Skin of body (tissue), 3 donors: ENCODE measurements at places on chromosomes 3 and 15. TPM values are rescaled to one million over a fixed set of nuclear protein-coding genes. Genes with fewer than 3 reads are reported as not detected.

- DNase-seq = peak; percentile 38
Measured at GRCh38 chr3:48694610-48695392, 9.1 kb upstream of the NCKIPSD start.

DNA sequence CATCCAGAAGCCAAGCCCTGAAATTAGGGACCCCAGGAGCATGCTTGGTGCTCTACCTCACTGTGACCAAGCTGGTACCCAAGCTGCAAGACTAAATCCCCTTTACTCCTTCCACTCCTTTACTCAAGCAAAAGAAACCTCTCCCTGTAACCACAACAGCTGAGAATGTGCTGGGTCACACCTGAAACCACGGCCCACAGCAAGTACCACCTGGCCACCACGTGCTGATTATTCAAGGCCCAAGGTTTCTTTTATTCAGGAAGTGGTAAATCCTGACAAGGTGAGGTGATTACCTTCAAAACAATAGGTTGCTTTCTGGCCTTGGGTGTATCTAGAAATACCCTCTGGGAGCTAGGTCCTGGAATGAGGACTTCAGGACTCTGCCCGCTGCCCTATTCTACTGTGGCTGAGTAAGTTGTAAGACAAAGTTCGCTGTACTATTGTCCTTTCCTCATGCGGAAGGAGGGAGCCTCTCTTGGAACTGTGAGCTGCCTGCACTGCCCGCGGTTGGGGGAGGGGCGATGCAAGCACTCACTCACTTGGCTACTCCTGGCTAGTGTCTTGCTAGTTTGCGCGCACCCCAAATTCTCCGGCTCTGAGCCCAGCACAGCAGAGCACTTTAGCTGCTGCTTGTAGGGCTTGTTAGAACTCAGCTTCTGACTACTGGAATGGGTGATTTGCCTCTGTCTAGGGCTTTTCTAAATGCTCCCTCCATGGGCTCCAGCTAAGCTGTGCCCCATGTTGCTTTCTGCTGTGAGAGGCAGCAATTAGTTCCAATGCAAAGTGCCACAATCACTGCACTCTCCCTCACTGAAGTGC is 487.1 kb upstream of the CNTN3 start:
- DNase-seq = no peak

GRCh38 chr3:154893813-154894212 is 186.3 kb upstream of the MME start:
- DNase-seq = no peak

DNA sequence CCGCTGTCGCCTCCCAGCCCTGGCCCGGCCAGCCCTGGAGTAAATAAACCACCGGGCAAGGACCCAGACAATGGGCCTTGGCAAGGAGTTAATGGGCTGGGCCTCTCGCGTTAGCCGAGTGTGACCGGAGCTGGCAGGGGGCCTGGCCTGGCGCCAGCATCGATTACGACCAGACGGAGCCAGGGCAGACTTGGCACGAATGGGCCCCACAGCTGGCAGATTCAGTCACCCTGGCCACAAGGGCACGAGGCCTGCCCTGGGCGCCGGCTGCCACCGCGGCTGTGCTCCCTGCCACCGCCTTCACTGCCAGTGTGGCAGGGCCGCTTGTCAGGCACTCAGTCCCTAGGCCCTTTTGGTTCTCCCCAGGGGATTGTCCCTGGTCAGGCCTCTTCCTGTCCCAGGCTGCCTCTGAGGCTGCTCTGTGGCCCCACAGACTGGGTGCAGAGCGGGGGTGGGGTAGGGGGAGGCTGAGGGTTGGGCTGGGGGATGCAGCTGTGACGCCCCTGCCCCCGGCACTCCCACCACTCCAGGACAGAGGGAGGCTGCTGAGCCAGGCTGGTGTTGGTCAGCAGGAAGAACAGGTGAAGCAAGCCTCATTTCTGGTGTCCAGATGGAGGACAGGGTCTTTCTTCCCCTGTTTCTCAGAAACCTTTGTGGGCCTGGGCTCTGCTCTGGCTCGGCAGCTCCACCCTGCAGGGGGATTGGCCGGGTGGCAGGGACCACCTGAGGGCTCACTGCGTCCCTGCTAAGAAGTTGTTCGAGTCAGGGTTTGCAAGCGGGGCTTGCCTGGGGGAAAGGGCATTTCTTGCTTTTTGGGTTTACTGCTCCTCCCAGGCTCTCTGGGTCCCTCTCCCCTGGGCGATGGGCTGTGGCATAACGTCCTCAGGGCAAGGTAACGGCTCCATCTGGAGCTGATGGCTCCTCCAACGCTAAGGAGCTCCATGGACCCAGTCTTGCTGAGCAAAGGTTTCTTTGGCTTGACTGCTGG is 30.5 kb upstream of the SRP14 start:
- no peak for DNase-seq

GRCh38 chr3:24487325-24488262 is 7.1 kb downstream of the THRB start:
- no peak for DNase-seq

The SEC11A gene
- total RNA-seq = 134 TPM

GRCh38 chr3:152021951-152022461 is 148.6 kb downstream of the SUCNR1 start:
- no peak for DNase-seq

- DNase-seq = no peak
Measured at GRCh38 chr3:158395421-158395820, 175.6 kb upstream of the MLF1 start.

The TRH gene
- total RNA-seq = not detected

DNA sequence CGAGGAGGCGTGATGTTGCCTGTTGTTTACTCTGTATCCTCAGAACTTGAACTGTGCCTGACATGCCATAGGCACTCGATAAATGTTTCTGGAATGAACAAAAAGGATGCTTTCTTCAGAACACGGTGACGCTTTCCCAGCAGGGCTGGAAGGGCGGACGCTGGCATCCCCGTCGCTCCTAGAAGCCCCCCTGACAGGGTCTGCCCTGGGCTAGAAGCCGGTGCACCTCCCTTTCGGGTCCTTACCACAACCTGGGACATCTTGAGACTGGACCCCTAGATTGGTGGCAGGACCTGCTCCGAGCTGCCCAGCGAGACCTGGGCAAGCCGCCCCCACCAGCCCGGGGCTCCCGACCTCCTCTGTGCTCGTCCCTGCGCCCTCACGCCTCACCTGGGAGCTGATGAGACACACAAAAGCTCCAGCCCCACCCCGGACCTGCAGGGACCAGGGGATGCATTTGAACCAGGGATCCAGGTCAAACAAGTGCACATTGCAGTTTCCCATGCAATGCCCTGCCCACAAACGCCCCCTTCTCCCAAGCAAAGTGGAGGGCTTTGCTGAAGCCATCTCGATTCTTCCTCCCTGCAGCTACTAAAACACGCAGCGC is 131.2 kb upstream of the MEF2A start:
- DNase-seq = no peak

The KIF7 gene
- total RNA-seq = 7.0 TPM

DNA sequence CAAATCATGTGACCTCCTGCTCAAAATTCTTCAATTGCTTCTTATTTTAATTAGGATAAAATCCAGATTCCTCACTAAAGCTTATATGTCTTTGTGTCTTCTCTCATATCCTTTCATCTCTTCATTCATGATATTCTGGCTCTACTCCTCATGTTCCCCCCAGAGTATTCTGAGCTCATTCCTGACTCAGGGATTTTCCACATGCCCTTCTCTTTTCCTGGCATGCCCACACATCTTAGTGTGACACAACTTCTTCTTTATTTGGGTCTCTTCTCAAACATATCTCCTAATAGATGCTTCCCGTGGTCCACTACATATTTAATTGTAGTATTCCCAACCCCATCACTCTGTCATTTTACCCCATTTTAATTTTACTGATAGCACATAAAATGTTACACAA is 15.2 kb upstream of the MBNL1 start:
- no peak for DNase-seq

DNA sequence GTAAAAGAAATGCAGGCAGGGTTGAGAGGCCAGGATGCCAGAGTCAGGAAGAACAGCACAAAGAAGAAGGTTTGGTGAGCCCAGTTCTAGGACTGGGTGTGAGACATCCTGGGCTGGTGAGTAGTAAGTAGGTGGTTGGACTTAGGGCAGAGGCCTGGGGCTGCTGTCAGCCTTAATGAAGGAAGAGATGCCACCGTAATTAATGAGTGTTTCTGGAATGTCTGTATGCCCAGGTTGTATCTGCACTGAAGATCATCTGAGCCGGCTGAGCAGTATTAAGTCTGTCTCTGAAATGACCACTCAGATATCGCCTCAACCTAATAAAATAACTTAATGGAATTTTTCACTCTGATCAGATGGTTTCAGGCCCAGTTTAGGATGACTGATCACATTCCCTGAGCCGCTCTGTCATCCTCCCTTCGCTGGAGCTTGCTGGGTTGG is 532.9 kb upstream of the IL12A start:
- DNase-seq = no peak

The ALDH1A2 gene
- total RNA-seq = 3.9 TPM

- DNase-seq = no peak
Measured at GRCh38 chr3:5022966-5023776, 43.9 kb downstream of the BHLHE40 start.

- no peak for DNase-seq
Measured at GRCh38 chr3:124620600-124621063, 109.6 kb upstream of the UMPS start.

GRCh38 chr15:68816795-68817303 is 3.8 kb downstream of the ANP32A start:
- peak; percentile 35 for DNase-seq

DNA sequence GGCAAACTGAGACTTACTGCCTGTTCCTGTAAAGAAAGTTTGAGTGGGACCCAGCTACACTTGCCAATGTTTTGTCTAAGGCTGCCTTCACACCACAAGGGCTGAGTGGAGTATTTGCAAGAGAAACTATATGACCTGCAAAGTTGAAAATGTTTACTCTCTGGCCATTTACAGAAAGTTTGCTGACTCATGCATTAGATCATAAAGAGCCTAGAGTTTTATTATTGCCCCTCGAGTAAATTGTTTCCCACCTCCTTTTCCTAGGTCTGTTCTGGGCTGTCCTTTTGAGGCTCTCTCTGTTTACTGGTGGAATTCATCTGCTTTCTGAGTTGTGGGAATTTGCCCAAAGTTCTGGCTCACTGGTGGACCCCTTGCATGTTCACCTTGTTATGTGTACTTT is 6.7 kb upstream of the PROK2 start:
- no peak for DNase-seq

DNA sequence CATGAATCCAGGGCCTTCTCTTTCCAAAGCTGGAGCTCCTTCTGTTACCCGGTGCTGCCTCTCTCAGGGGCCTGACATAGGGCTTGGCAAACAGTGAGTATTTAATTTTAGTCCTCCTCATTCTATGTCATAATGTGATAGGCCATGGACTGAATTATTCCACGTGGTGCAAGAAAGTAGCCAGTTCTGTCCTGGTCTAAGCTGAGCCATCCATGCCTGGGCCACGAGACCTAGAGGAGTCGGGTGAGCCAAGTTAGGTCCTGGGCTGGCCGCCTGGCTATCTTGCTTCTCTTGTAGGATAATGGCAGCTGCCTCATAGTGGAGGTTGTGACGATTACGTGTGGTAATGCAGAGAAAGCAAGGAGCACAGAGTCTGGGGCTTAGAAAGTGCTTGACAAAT is 170.6 kb downstream of the FAM43A start:
- no peak for DNase-seq

GRCh38 chr3:138355071-138355470 is 6.7 kb downstream of the MRAS start:
- DNase-seq = no peak

DNA sequence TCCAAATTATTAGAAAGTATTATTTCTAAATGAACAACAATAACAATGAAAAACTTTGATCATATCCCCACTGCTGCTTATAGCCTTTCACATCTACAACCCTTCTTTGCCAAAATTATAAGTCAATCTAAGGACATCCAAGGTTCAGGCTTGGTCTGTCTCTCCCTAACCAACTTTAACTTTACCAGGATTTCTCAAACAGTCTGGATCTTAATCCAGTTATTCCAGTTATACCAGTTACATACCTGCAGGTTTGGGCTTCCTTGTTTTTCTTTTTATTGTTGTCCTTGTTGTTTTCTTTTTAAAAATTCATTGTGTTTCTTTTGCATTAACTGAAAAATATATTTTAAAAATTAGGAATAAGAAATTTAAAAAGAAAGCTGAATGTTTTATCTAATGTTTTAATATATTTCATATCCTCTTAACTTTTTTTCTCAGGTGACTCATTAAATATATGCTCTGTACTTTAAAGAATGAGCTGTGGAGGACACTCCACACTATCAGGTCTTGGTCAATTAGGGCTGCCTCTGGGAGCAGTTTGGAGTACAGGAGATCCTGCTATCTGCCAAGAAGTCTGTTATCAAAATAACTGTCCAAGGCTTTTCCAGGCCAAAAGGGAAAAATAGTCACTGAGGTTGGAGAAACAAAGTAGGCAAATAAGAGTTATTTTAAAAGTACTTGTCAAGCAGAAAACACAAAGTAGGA is 421.4 kb downstream of the EPHA6 start:
- DNase-seq = no peak

- peak; percentile 24 for DNase-seq
Measured at GRCh38 chr3:177713928-177714900, 516.9 kb upstream of the TBL1XR1 start.

DNA sequence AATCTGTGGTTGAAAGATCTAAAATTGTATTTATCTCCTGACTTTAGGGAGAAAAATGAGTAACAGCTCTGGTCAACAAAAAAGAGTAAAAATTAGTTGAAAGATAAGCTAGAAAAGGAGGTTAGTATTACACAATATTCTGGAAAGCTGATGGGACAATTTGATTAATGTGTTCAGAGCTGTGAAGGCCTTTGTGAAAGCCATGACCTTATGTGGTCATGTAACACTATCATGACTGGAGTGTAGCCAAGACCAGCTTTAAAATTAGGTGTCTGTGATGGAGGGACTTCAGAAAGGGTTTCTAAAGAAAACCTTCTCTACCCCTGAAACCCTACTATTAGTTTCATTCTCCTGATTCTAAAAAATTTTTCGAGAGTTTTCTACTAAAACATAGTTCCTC is 127.2 kb downstream of the NFKBIZ start:
- no peak for DNase-seq

The DUOXA2 gene
- not detected for total RNA-seq

GRCh38 chr3:66186545-66186944 is 34.3 kb upstream of the SLC25A26 start:
- no peak for DNase-seq

The GCNT3 gene
- total RNA-seq = not detected

DNA sequence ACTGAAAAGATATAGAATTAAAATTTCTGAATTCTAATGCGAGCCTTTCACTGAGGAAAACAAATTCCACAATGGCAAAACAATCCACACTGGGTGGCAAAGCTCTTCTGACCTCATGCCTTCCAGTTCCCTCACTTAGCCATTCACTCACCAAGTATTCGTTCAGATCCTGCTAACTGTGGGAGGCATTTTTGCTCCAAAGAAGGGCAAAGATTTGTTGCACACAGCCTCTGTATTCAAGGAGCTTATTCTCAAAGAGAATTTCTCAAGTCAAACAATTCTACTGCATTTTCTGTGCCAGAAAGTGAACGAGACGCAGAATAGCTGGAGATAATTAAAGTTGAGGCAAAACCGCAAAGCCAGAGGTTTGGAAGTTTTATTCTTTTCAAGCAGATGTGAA is 77.3 kb downstream of the CPNE4 start:
- peak; percentile 24 for DNase-seq

The KCNMB3 gene
- 2.0 TPM for total RNA-seq

The TRAT1 gene
- total RNA-seq = 0.59 TPM

GRCh38 chr15:83318861-83319415 is 34.5 kb upstream of the BNC1 start:
- no peak for DNase-seq

The FMN1 gene
- total RNA-seq = 11.5 TPM

GRCh38 chr3:39021465-39022285 is 30.1 kb downstream of the SCN11A start:
- DNase-seq = no peak

The CLDN16 gene
- total RNA-seq = 0.69 TPM

GRCh38 chr3:150755902-150756301 is 7.1 kb downstream of the SIAH2 start:
- DNase-seq = no peak
